Lung microvascular endothelial cell (primary cell): ENCODE measurements at places on chromosomes 12 and 14.

- DNase-seq: peak; percentile 100
Measured at GRCh38 chr14:91060351-91061055, at the start of gene RPS6KA5. Gene RPS6KA5, minus strand, starts transcription at chr14:91060641. Its CDS starts 207 bp downstream, at chr14:91060434.

DNA sequence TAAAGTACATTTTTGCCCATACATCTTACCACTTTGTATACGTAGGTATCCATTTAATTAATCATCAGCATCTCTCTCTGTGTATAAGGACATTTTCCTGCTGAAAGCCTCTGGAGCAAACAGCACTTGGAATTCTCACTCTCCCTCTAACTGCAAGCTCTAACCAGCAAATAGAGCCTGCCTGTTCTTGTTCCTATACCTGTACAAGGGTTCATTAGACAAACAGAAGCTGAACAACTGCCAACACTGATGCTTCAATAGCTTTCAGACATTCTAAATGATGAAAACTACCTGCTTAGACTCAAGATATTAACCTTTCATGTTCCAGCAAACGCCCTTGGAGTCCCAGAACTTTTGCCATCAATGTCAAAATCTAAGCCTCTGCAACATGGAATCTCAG lies 98.0 kb downstream of the KCNH5 start:
- DNase-seq: no peak

- DNase-seq: no peak
Measured at GRCh38 chr14:78074561-78074960, 95.6 kb upstream of the NRXN3 start.

- no peak for DNase-seq
Measured at GRCh38 chr14:87894920-87895319, 98.1 kb downstream of the GALC start.

- no peak for DNase-seq
Measured at GRCh38 chr12:47769234-47770085, 3.6 kb upstream of the SLC48A1 start.

- DNase-seq: no peak
Measured at GRCh38 chr14:66115740-66116502, 370.2 kb upstream of the CCDC196 start.

DNA sequence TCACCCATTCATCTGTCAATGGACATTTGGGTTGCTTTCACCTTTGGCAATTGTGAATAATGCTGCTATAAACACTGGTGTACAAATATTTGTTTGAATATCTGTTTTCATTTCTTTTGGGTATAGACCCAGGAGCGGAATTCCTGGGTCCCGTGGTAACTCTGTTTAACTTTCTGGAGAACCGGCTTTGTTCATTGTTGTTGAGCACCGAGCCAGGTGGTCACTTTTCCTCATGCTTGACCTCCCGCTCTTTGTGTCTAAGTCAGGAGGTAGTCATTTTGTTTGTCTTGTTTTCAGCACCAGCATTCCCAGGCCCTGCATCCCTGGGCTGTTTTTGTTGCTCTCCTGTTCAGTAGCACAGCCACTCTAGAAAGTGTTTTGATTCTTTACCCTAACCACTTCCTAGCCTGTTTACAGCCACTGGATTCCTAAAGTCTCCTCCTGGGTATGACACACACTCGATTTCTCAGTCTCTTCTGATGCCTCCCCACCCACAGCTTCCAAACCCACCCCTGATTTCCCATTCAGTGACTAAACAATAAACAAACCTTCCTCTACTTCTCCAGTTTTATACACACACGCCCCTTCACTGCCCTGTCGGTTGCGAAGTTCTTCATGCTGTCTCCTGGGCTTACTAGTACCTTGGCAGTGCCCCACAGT lies 37.9 kb downstream of the B4GALNT3 start:
- DNase-seq: no peak

DNA sequence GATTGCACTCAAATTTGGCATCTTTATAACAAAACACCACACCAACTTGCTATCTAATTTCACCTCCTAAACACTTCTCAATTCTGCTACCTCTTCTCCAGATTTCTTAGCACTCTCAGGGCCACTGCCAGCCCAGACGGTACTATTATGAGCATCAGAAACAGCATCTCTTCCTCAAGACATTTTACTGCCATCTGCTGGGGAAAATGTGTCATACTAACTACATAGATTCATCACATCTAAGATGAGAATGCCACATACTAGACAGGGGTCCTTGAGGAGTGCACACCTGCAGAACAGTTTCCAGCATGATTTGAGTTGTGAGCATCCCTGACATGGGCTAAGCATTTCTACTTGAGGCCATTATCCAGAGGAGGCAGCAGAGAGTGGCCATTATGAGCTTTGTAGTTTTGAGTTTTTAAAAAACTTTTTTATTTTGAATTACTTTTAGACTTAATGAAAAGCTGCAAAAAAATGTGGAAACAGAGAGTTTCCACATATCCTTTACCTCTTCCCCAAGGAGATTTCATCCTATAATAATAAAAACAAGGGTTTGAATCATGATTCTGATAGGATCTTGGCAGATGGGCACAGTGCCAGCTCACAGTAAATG lies 15.1 kb upstream of the GRIP1 start:
- DNase-seq: peak; percentile 54

DNA sequence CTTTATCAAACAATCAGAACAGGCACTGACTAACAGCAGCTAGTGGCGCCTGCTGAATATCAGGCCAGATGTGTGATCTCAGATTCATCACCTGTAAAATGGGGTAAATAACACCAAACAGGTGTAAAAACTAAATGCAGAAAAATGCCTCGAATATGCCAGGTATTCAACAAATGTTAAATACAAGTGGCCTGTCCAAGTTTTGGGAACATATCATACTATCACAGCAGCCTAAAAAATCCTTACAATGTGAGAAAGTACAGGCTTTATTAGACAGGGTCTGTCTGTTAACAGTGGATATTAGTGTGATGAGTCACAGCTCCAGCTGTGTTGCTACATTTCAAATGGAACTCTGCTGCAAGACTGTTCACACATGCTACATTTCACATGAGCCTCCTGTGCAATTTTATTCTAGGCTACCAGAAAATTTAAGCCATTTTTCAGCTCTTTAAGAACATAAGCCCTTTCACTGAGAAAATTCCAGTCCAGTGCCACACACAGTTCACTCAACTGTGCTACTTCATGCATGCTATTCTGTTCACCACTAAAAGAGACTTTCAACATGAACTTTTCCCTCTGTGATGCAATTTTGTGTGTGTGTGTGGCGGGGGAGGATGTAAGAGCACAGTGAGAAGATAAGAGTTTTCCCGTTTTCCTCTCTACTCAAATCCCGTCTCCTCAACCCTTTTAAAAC lies 56.7 kb downstream of the MSRB3 start:
- peak; percentile 63 for DNase-seq

DNA sequence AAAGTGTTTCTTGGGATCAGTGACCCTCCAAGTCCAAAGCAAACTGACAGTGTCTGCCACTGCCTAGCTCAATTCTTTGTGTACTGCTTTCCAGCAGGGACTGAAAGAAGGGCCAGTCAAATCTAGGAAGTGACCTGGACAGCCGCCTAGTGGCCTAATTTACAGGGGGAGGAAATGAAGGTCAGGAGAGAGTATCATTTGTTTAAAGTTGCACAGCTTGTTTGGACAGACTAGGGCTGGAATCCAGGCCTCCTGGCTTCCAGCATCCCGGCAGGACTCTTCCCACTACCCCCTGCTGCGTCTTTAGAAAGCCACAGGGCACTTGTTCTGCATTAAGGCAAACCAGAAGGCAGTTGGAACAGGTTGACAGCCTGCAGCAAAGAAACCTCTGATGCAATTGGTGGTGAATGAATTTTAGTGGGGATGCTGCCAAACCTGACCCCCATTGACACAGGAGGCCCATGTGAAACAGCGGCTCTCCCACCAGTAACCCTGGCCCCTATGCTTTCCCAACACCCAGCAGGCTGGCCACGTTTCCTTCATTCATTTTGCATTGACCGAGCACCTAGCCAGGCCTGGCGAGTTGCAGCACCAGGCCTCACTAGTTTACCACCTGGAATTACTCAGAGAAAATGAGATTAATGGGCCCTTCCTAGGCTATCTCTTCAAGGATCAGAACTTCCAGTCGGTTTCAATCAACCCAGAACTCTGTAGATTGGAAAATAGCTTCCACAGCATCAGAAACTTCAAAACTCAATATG lies 28.2 kb downstream of the GALNT16 start:
- DNase-seq: peak; percentile 51

DNA sequence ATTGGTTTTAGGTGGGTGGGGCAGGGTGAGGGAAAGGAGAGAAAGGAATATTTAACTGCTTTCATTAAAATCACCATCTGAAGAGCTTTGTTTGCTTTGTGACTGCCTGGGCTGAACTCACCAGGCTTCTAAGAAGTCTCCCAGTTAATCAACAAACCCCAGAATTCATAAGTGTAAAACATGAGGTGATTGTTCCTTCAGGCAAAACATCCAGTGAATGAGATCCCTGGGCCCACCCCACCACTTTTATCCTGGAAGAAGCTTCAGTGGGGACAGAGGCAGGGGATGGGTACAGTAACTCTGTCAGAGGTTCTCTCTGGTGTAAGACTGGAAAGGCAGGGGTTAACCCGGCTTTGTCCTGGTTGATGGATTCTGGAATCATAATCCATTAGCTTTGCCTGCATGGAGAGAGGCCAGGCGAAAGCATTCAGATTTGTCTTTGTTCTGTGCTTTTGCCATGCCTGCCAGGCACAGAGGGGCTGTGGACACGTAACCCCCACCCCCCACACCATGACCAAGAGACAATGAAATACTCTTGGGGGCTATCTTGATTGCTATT lies 16.7 kb downstream of the PDE1B start:
- no peak for DNase-seq
